ENCODE measurements at places on chromosomes 13 and 19.

DNA sequence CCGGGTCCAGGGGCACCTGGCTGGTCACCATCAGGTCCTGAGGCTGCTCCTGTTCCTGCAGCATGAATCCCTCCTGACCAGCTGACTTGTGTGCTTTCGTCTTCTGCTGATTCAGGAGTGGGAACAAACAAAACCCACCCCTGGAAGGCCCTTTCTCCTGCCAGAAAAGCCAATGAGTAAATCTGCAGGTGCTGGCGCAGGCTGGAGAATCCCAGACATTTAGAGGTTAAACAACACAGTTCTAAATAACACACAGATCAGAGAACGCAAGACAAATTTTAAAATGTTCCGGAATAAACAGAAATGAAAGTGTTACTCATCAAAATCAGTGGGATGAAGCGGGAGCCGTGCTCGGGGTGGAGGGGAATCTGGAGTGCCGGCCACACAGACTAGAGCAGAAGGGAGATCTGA, 60.6 kb upstream of the C13orf46 start:
- no peak for DNase-seq

DNA sequence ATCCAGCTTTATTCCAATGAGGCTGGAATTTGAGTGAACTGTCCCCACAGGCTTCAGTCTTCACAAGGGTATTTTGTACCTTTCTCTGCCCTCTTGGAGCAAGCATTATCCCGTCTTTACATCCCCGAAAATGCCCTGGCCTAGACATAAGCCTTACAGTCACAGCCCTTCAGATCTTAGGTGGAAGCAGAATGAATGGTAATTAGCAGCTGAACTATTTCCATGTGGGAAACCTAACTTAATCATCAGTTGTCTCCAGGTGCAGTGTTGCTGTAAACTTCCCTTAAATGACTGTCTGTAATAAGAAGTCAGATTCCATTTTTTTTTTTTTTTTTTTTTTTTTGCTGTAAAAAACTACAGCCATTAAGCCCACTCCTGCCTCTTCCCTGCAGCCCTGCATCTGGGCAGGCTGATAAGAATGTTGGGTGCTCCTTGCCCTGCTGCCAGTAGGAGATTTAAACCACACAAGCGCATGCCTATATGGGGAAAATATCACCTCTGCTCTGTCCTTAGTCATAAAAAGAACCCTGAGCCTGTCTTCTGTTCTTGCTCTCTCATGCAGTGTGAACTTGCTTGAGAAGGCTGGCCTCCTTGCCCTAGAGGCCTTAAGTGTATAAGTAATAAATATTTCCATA, 426.8 kb upstream of the SLITRK5 start:
- no peak for DNase-seq

- no peak for DNase-seq
Observed at GRCh38 chr19:53463263-53463662, 4.3 kb upstream of the ZNF813 start.

GRCh38 chr13:73849292-73849691, 284.9 kb downstream of the KLF12 start:
- no peak for DNase-seq

DNA sequence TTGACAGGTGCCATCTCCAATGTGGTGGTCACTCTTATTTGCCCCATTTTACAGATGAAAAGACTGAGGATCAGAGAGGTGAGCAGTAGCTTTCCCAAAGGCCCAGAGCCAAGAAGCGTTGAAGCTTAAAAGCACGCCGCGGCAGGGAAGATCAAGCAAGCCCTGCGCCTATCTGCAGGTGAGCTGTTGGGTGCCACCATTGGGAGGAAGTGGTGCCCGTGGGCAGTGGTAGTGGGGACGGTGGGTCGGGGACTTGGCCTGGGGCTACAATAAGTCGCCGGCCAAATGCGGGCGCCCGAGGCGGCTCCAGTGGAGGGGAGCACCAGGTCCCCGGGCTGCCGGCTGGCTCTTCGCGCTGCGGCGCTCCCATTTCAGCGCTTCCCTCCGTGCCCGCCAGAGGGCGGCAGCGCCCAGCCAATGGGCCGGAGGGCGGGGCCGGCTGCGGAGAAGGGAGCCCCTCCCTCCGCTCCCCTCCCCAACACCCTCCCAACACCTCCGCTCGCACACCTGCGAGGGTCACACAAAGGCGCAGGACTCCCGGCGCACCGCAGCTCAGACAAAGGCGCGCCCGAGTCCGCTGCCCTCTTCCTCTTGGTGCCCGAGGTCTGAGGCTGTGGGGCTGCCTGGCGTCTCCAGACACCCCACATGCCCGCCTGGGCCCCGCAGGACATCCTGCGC, 744 bp upstream of the POU2F2 start:
- DNase-seq: no peak

DNA sequence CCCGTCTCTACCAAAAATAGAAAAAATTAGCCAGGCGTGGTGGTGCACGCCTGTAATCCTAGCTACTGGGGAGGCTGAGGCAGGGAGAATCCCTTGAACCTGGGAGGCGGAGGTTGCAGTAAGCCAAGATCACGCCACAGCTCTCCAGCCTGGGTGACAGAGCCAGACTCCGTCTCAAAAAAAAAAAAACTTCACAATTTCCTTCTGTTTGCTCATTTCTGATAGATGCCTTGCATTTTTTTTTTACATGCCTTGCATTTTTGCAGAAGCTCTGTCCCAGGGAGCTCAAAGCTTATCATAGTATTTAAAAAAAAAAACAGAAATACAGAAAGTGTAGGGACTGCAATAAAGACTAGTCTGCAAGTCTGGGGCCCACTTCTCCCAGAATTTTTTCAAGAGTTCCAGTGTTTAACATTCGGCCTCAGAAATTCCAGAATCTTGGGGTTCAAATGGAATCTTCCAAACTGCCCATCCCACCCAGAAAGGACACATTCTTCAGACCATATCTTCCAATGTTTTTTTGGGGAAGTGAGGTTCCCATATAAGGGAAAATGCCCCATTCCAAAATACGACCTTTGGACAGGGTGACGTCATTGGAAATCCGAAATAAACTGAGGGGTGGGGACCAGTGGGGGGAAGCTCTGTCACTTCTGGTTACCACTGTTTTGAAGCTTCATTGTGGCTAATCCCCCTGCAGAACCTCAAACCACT, 17.2 kb upstream of the RAB8A start:
- no peak for DNase-seq

DNA sequence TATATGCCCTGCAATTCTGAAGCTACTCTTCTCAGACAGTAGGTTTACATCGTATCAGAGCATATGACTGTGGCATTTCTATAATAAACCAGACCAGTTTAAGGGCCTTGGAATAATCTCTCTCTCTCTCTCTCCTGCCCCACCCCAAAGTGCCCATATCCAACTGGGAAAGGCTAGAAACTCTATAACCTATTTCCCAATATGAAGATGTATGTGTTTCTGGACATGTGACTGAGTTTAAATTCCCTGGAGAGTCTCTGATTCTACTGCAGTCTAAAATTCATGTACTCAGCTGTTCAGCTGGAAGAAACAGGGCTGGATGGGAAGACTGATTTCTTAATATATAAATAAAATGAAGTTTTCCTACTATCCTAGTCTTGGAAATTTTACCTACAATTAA, 91.9 kb upstream of the MBNL2 start:
- no peak for DNase-seq

GRCh38 chr19:38836159-38836982, 4.8 kb upstream of the ECH1 start:
- no peak for DNase-seq

DNA sequence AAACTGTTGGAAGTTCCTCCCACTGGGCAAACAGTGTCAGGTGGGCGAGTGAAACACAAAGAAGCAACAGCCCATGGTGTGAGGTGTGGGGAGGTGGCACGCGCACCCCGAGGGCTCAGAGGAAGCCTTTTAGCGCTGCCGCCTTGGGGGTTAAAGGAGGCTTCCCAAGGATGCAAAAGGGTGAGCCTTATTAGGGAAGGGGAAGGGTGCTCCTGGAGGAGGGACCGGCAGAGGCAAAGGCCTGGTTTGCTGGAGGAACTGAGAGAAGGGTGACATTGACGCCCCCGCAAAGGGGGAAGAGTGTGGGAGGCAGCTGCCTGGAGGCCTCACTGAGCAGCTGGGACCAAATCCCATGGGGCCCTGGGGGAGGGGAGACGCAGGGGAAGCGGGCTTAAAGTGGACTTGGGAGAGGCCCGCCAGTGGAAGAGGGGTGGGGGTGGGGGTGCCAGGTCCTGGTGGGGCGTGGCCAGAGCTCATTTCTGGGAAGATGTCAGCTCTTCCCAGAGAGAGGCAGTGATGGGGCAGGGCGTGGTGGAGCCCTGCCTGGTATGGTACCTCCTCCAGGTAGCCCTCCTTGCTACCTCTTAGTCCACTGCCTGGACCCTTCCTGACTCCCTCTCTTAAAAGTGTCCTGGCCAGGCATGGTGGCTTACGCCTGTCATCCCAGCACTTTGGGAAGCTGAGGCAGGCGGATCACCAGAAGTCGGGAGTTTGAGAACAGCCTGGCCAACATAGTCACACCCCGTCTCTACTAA, 12.0 kb upstream of the FCHO1 start:
- no peak for DNase-seq

GRCh38 chr19:20925481-20925880, 2.4 kb downstream of the ZNF85 start:
- no peak for DNase-seq

DNA sequence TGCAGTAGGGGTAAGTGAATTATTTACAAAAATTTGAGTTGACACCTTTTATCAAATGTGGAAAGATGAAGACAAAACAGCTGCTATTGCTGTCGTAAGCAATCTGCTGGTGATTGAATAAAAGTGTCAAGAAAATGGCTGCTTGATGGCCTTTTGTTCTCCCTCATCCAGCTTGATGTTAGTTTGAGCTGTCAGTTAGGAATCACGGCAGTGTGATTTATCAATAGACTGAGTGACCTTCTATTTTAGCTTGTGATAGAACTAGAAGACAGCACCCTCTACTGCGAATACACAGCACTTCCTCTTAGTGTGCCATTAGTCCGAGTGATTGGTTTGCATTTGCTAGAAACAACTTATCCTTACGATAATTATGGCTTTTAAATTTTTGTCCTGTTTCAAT, 76.3 kb downstream of the MZT1 start:
- DNase-seq: no peak

DNA sequence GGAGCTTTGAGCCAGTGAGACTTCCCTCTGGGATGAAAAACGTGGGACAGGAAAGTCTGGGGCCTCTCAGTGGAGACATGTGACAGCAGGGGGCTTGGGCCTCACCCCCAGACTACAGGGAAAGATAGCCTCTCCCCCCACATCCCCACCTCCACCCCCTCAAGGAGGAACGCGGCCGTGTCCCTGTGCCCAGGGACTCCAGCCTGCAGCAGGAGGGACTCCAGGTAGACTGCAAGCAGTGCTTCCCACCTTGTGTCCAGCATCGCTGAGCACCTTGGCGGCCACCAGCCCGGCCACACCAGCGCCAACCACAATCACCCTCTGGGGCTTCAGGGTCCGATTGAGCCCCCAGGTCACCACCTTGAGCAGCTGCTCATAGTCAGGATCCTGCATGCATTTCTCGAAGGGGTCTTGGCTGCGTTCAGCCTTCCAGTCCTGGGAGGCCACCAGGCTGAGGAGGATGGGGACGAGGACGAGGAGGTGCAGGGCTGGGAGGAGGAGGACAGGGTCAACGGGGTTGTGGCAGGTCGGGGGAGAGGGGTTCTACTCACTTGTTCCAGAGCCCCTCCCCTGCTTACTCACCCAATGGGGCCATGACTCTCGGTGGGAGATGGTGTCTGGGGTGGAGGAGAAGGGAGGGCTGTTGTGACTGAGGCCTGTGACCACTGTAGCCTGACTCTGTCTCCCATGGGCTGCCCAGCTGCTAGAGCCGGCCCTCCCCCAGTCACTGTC, 955 bp downstream of the IL4I1 start:
- DNase-seq: no peak

- DNase-seq: no peak
Observed at GRCh38 chr19:34265221-34265650, 10.9 kb downstream of the GARRE1 start.

DNA sequence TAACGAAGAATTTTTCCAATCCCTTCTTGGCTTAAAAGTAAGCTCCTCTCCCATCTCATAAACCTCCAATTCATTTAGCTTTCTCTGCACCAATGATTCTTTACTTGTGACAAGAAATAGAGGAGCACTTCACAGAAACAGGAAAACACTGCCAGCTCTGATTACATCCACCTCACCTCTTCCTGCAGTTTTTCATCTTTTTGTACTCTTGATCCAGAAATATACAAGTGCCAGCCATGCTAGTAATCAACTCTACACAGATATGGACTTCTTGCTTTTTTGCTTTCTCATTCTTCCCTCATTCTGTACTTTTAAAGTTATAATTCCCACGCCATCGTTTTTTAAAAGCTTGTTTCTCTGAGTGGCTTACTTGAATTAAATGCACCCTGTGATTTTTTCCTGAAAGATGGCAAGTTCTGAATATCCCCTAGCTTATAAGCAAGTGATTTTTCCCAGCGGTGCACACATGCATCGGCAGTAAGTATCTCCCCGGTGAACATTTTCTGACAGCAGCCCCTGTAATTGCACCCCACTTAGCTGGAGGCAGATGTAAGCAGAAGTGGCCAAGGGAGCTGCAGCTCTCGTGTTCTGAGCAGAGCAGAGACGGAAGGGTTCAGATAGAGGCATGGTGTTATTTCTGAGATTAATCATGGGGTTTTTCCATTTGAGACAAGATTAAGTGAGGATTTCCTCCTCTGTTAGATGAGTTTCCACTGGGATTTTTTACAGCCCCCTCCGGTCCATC, 340.7 kb downstream of the SLC7A1 start:
- no peak for DNase-seq

DNA sequence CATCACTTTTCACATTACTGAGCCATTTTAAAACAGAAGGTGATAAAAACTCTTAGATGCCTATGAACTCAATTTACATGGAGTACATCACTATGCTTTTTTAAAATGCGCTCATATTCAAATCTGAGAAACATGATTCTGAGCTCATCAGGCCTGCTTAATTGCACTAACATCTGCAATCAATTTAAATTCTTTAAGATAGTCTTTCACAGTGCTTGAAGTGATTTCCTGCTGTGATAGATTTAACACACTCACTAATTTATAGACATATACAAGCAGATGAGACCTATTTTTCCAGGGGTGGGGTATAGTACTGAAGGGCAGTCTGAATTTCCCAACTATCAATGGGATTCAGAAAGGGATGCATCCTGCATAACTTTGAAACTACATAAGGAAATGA, 82.9 kb downstream of the DIAPH3 start:
- no peak for DNase-seq

DNA sequence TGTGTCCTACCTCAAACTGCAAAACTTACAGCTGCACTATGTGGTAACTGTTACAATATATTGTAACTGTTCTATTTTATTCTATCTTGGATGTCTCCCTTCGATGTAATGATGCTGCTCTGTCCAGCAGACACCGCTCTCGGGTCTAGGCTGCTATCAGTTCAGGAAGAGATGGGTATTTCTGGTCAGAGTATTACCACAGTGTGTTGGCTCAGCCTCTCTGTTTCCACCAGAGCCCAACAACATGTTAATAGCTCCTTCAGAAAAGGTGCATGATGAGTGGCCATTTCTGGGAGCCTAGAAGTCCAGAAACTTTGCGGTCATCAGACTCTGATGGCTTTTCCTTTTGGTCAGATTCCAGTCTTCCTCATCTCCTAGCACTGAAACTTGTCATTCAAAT, 35.9 kb upstream of the IGFL1 start:
- DNase-seq: no peak

- no peak for DNase-seq
Observed at GRCh38 chr13:107351305-107351704, 783.4 kb upstream of the ARGLU1 start.

- no peak for DNase-seq
Observed at GRCh38 chr19:30806311-30806710, 434.1 kb downstream of the ZNF536 start.

GRCh38 chr19:8311461-8312260, 3.5 kb upstream of the CD320 start:
- DNase-seq: no peak

Measured in smooth muscle cell of the brain vasculature (primary cell).